Chondrocyte (in vitro differentiated cells): ENCODE measurements at places on chromosomes 13 and 19.

DNA sequence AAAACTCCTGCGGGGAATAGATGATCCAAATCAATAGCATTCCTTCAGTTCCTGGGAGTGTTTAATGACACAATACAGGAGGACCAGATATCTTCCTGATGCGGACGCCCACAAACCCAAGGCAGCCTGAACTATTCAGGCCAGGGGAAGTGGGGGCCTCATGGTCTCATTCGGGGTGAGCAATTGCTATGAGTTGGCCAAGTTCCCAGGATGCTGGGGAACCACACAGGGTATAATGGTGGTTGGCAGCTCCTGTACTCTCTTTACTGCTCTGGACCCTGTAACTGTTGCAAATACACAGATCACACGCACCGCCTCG lies 401.2 kb downstream of the IRS2 start:
- no peak for DNase-seq

DNA sequence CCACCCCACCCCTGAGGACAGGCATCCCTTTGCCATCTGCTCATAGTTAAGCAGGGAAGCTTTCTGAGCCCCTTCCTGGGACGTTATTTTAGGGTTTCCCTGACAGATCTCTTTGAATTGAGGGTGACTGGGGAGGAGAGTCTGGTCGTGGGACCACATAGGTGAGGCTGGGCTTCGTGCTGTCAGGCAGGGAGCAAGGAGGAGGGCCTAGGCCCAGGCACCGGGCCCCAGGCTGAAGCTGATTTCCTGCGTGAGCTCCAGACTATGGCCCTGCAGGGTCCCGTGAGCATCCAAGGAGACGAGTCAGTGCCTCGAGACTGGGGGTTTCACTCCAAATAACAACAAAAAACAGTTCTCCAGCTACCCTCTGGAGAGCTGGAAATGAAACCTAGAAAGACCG lies 60.4 kb downstream of the MYO9B start:
- no peak for DNase-seq

DNA sequence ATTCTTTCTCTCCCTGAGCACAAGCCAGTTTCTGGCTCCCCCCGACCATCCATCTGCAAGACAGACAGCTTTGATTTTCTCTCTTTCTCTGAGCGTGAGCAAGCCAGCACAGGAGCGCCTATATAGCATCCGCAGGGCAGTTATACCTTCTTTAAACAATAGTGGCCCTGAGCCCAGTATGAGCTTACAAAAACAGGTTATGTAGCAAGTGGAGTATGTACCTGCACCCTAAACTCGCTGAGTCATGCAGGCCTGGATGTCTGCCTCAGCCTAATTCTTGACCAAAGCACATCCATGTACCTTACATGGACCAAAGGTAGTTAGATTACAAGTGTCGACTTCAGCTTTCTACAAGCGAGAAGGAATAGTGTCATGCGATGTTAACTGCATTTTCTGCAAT lies 61.7 kb downstream of the RAP2A start:
- no peak for DNase-seq

GRCh38 chr13:42283574-42283973 lies 11.6 kb downstream of the AKAP11 start:
- no peak for DNase-seq

GRCh38 chr13:102642475-102642874 lies 45.7 kb downstream of the TPP2 start:
- no peak for DNase-seq

DNA sequence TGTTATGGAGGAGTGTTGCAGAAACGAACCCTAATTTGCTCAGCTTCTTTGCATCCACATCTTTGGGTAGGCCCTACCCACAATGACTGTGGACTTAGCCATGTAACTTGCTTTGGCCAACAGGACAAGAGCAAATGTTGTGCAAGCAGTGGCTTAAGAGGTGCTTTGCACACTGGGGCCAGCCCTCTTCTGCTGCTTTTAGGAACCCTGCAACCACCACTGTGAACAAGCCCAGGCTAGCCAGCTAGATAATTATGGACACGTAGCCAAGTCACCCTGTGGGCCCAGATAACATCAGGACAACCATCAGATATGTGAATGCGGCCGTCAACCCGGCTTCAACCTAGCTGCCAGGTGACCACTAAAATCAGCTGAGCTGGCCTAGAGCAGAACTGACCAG lies 17.1 kb downstream of the C19orf47 start:
- no peak for DNase-seq

DNA sequence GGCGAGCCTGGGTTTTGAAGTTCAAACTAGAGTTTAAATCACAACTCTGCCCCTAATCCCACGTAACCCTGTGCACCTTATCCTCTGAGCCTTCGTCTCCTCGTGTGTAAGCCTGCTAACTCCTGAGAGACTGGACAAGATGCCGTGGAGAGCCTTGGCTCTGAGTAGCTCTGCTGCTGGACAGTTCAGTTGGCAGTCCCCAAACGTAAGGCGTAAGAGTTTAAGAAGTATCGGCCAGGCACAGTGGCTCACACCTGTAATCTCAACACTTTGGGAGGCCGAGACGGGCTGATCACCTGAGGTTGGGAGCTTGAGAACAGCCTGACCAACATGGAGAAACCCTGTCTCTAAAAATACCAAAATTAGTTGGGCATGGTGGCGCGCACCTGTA lies 4.7 kb upstream of the CD79A start:
- DNase-seq: no peak
